ENCODE measurements at places on chromosomes 11 and 22.

GRCh38 chr11:118216621-118217481 lies 8.0 kb downstream of the JAML start:
- no peak for DNase-seq
- H3K27me3 ChIP-seq: no peaks in the 10 kb centered on the region
- no peak overlapping the region for H3K27ac ChIP-seq
- H3K4me3 ChIP-seq: peak overlapping the region; percentile 11
- H3K4me1 ChIP-seq: no peaks in the 10 kb centered on the region

DNA sequence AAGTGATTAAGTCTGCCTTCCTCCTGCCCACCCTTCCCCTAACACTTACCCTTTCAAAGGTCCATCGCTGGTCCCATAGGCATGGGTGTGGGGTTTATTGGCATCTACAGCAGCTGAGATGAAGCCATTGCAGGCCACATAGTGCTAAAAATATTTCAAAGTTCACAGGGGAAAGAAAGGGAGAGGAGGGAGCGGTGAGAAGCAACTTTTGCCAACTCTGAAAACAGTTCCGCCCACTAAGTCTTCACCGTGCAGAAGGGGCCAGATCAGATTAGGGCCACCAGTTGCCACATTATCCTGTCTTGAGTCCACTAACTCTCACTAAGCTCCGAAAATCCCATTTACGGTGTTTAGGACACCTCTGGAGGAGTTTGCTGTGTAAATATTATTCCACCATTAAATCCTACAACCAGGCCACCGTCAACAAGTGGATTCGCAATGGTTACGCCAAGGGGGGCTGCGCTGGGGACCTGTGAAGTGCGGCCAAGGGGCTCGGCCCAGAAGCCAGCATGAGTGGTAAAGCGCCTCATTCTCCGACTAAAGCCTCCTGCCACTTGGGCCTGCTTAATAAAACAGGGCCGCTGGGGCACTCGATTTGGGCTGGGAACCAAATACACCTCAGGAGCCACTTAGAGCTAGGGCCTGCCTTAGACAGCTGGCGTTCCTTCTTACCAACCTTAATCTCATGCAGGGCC lies 534.9 kb downstream of the MIAT start:
- DNase-seq: no peak
- H3K27me3 ChIP-seq: no peaks in the 10 kb centered on the region
- H3K36me3 ChIP-seq: no peaks in the 10 kb centered on the region
- H3K4me3 ChIP-seq: no peak overlapping the region
- H3K4me1 ChIP-seq: no peaks in the 10 kb centered on the region
- H3K27ac ChIP-seq: no peak overlapping the region

- no peak for DNase-seq
- H3K27ac ChIP-seq: no peak overlapping the region
- no peak overlapping the region for H3K4me3 ChIP-seq
- H3K27me3 ChIP-seq: no peaks in the 10 kb centered on the region
- no peaks in the 10 kb centered on the region for H3K36me3 ChIP-seq
These were observed 119.5 kb downstream of the APOL5 start for GRCh38 chr22:35837101-35837727.

GRCh38 chr11:17786824-17787525 lies 52.4 kb downstream of the KCNC1 start:
- no peak overlapping the region for H3K27ac ChIP-seq
- no peaks in the 10 kb centered on the region for H3K36me3 ChIP-seq
- H3K4me3 ChIP-seq: no peak overlapping the region

GRCh38 chr22:42270176-42270509 lies 310 bp downstream of the TCF20 start:
- no peaks in the 10 kb centered on the region for H3K27me3 ChIP-seq
- H3K4me3 ChIP-seq: peak overlapping the region; percentile 99
- DNase-seq: no peak
- no peaks in the 10 kb centered on the region for H3K36me3 ChIP-seq
- peak overlapping the region; percentile 68 for H3K27ac ChIP-seq

GRCh38 chr11:65208785-65209710 lies 27.3 kb downstream of the CAPN1 start:
- no peak for DNase-seq
- peaks cover 73% of the 10 kb centered on the region for H3K36me3 ChIP-seq
- no peaks in the 10 kb centered on the region for H3K4me1 ChIP-seq
- no peaks in the 10 kb centered on the region for H3K27me3 ChIP-seq
- H3K4me3 ChIP-seq: no peak overlapping the region
- H3K27ac ChIP-seq: no peak overlapping the region

GRCh38 chr11:34358728-34359547 lies 1.1 kb upstream of the ABTB2 start:
- peak; percentile 50 for DNase-seq
- peaks cover 25% of the 10 kb centered on the region for H3K4me1 ChIP-seq
- H3K27ac ChIP-seq: peak overlapping the region; percentile 73
- H3K4me3 ChIP-seq: peak overlapping the region; percentile 84
